ENCODE measurements at places on chromosomes 4 and X.
A peak's percentile ranks its signal among the peaks of the same experiment; 100 is the strongest.

DNA sequence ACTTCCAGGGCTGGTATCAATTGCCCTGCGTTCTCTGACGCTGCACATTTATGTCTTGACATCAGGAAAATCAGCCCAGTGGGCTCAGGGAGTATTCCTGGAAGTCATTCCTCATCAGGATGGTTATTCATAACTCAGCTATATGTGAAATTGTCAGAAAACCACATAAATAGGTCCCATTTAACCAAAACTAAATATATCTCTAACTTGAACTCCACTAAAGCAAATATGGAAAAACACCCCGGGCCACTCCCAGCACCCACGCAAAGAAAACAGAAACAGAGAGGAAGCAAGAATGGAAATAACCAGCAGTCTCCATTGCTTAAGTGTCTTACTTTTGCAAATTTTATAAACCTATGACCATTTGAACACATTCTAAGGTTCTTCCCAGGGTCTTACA lies 112.0 kb downstream of the IRF2 start:
- no peak for DNase-seq

GRCh38 chr4:109640644-109641043 lies 62.6 kb downstream of the CASP6 start:
- no peak for DNase-seq

DNA sequence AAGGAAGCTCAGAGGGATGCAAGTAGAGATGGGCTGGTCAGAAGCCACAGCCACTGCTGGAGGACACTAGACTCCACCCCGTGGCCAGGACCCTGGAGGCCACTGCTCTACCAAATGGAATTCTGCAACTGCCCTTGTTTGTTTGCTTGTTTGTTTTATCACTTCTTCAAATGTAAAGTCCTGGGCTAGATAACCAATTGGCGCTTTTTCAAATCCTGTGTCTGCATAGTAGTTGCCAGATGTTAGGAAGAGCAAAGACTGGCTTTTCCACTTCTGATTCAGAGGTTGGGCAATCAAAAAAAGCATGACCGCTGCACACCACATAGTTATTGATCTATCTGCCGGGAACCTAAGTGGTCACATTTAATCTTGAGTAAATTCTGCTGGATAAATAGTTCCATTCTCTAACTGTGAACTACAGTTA lies 255.2 kb upstream of the SFRP2 start:
- DNase-seq, result no peak

GRCh38 chr4:93852680-93853079 lies 24.1 kb downstream of the ATOH1 start:
- DNase-seq, result no peak

- no peak for DNase-seq
Observed at GRCh38 chr4:119034276-119035008, 101.2 kb upstream of the MYOZ2 start.

DNA sequence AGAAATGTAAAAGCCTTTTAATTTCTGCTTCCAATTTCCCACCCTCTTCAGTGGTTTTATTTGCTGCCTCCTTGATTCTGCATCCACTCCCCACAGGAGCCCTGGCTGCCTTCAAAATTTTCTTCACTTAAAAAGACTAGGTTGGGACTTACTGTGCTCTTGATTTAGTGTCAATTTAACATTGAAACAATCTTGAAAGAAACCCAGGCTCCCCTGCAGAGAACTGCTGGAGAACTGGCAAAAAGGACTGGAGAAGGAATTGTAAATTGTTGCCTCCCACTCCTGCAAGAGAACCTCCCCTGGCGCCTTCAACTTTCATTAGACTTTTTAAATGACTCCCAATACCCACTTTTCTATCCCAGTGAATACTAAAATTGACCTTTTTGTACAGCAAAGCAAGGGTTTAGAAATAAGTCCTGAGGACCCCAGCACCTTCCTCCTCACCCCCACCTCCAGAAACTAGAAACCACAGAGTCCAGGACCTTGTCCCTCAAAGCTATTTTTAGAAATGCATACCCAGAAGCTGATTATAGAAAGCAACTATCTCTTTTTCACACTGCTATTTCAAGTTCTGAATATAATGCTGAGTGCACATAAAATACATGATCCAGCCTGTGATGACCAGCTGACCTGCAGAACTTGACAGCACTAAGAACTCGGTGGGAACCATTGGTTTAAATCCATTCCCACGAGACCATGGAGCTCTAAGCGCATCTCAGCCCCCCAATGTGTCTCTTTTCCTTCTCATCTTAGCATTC lies 155.5 kb downstream of the INPP4B start:
- DNase-seq, result no peak

DNA sequence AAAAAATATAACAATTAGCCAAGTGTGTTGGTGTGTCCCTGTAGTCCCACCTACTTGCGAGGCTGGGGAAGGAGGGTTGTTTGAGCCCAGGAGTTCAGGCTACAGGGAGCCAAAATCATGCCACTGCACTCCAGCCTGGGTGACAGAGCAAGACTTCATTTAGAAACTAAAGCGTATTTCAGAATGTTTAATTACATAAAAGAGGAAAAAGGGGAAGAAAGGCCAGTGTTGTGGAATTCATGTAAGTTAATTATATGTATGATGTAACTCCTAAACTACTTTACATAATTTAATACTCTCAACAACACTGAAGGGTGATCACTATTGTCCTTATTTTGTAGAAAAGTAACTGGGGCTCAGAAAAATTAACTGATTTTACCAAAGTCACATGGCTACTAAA lies 67.2 kb upstream of the HOPX start:
- no peak for DNase-seq

GRCh38 chr4:106039796-106040195 lies 144.5 kb downstream of the NPNT start:
- DNase-seq, result no peak

DNA sequence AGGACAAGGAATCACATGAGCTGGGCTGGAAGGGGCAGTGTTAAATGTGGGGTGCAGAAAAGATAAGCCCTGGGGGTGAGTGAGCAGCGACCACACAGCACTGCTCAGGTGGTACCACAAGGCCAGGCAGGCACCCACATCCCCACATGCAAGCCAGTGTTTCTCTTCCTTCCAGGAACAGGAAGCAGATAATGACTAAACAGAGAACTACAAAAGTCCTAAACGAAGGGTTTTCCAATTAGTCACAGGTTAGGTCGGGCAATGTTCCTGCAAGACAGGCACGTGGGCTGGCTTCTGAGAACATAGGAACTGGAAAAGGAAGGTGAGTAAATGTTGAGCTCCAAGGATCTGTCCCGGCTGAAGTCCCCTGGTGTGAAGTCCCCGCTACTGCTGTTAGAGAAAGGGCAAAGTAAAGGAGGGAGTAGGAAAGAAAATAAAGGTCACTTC lies 19.5 kb downstream of the RELL1 start:
- no peak for DNase-seq

DNA sequence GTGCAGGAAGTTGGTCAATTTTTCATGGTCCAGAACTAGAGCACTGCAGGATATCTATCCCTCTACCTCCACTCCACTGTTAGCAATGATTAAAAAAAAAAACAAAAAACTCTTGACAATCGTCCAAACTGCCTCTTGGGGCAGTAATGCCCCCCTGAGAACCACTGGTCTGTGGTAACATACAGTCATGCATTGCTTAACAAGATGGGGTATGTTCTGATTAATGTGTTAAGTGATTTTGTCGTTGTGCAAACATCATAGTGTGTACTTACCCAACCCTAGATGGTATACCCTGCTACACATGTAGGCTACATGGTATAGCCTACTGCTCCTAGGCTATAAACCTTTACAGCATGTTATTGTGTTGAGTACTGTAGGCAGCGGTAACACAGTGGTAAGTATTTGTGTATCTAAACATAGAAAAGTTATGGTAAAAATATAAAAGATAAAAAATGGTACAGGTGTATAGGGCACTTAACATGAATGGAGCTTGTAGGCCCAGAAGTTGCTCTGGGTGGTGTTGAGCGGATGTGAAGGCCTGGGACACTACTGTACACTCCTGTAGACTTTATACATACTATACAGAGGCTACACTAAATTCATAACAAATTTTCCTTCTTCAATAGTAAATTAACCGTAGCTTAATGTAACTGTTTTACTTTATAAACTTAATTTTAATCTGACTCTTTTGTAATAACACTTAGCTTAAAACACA lies 34.1 kb downstream of the ART3 start:
- DNase-seq, result no peak

GRCh38 chr4:84814094-84814750 lies 152.3 kb downstream of the WDFY3 start:
- no peak for DNase-seq

DNA sequence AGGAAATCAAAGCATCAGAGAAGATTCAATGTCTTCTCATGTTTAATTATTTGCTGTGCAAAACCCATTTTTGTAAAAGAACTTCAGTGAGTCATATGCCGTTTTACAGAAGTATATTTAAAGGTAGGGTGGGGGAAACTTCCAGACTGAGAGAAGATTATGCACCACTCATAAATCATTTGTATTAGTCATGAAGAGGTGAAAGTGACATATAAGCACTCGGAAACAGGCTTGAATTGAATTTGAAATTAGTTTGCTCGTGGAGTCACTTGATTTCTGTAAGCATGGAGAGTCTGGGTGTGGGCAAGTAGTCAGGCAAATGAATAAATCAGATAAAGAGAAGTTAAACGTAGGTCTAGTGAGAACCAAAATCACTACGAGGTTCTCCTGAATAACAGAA lies 335.1 kb downstream of the ANK2 start:
- no peak for DNase-seq

DNA sequence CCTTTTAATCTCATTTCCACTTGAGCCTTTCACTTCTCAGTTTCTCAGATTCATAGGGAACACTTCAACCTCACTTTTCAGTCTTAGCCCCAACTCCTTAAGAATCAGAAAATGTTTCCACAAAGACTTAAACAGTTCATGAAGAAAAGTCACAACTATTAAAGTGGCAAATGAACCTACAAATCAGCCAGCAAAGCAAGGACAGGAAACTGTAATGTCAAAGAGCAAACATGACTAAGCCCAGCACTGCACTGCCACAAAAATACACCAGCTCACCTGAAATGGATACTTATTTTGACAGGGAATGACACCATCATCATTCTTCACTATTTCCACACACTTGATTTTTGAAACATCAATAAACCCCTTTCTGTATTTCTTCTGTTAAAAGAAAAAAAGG lies 41.8 kb upstream of the TXK start:
- DNase-seq, result no peak

- no peak for DNase-seq
Observed at GRCh38 chr4:42119886-42120285, 32.6 kb downstream of the BEND4 start.

DNA sequence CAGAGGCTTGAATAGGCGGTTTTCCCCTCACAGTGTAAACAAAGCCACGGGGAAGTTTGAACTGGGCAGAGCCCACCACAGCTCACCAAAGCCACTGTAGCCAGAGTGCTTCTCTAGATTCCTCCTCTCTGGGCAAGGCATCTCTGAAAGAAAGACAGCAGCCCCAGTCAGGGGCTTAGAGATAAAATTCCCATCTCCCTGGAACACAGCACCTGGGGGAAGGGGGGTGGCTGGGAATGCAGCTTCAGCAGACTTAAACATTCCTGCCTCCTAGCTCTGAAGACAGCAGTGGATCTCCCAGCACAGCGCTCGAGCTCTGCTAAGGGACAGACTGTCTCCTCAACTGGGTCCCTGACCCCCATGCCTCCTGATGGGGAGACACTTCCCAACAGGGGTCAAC lies 44.0 kb upstream of the USP38 start:
- no peak for DNase-seq

DNA sequence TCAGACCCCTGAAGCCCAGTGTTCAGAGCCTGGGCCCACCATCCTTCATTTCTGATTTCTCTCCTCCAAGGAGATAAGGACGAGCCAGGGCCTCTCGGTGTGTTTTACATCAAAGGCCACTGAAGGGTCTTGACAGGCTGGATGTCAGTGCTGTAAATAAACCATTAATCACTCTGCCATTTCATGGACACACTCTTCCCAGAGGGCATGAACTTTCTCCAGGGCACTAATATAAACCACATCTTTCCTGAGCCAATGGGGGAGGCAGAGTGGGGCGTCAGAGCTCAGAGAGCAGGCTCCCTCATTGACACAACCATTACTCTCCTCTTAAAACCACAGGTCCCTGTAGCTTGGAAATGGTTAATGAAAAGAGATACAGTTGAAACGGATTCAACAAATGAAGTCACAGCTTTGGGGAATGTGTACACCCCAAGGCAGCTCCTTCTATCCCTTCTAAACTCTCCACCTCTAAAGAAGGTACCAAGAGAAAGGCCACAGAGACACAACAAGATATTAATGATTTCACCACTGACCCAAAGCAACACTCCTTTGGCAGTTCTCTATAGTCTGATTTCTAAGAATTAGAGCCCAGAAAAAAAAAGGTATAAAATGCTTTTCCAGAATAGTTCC lies 200.6 kb downstream of the CHIC2 start:
- no peak for DNase-seq

DNA sequence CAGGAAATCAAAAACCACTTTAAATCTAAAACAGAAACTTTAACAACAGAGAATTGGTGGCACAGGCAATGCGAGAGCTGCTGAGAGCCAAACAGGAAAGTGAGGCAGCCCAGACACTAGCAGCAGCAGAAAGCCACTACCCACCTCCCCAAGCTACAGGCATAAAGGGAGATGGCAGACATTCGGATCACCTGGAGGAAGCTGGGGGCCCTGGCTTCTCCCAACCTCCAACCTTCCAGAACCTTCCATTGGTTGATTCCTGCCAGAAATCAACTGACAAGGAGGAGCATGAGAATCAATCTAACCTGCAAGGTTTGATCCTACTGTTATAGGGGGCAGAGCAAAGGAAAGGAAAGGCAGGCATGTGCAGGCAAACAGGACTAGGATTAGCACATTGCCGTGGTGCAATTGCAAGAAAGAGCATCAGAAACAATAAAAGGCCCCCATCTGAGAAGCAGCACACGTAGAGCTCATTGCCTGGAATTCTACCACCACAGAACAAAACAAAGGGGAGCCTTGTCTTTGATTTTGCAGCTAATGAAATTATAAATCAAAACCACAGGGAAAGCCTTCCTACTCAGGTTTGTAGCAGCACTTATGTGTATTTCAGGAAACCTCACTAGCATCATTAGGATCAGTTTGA lies 427.3 kb upstream of the RASGEF1B start:
- DNase-seq, result no peak

DNA sequence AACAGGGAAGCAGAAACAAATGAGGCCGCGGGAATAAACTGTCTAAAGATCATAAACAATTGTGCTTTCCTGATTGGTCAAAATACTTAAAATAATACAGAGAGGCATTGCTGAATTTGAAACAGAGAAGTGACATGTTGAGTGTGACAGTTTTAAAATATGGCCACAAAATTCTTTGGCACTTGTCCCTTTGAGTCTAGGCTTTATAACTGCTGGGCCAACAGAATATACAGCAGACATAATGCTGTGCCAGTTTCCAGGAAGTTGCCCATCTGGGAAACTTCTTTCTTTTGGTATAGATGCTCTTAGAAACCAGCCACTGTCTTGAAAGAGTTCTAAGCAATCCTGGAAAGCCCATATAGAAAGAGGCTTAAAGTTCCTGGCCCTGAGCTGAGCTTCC lies 668.4 kb downstream of the CENPC start:
- DNase-seq, result no peak

DNA sequence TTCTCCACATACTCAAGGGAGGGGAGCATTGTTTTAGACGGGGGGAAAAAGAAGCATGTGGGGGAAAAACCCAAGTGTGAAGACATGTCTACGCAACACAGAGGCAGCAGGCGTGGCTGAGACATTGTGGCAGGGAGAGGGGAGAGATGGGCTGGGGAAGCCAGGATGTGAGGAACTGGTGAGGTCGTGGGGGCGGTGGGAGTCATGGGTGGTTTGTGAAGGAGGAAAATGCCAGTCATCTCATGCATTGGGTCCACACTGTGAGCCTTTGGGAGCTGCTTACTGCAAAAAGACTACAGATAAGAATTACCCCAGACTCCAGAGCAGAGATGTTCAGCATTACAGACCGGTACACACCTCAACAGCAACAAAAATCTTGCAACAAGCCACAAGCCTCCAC lies 2.1 kb downstream of the JAKMIP1 start:
- peak; percentile 85 for DNase-seq
